A549 treated with Mapracorat at 1 μM for 4 hours (cell line): ENCODE measurements at places on chromosomes 16 and 17. TPM values are rescaled to one million over a fixed set of nuclear protein-coding genes. Genes with fewer than 3 reads are reported as not detected.

Gene HCRT
- 0.44 TPM in 1 of 5 replicates, not detected in the others for total RNA-seq

Gene ZNF174
- total RNA-seq = 11.5 to 15.7 TPM (median 13.9 TPM) in 5 replicates

Gene ADAD2
- not detected in 5 replicates for total RNA-seq

Gene TBC1D26
- total RNA-seq = not detected in 5 replicates

Gene TAC4
- total RNA-seq = not detected in 5 replicates

Gene DOC2B
- 1.7 to 2.7 TPM (median 2.3 TPM) in 5 replicates for total RNA-seq

Gene OR1A1
- total RNA-seq = not detected in 5 replicates

Gene EFNB3
- total RNA-seq = 1.1 to 1.3 TPM (median 1.2 TPM) in 5 replicates
